ENCODE measurements at places on chromosomes 4 and X.

DNA sequence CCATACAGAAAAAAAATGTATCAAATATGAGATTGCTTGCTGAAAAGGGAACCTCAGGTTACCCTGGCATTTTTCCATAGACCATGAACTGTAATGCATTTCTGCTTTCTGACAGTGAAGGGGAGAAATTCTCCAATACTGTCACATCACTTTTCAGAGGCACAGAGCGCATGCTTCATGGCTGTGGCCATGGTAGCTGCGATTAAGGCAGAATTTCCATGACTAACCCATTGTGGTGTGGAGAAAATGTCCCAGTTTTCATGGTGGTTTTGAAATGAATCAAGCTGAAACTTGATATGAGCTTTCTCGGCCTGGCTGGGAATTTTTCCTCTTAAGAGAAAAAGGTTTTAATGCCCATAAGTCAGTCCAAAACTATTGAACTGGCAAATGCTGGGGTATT lies 39.5 kb upstream of the MAP3K15 start:
- DNase-seq: no peak

GRCh38 chr4:127788517-127788916 lies 6.4 kb downstream of the HSPA4L start:
- no peak for DNase-seq

DNA sequence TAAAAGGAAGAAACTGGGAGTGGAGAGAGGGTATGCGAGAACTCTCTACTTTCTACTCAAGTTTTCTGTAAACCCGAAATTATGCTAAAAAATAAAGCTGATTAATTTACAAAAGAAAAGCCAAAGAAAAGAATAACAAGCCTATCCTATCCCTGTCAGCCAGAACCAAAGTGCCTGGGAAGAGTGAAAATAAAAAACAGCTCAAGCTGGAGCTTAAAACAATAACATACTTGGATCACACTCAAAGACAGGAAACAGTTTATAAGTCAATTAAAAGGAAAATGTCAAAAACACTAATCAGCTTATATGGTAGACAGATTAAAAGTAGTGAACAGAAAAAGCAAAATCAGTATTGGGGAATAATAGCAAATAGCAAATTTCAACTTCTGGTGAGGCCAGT lies 139.4 kb downstream of the FRYL start:
- DNase-seq: no peak

- DNase-seq: no peak
These were observed 41.9 kb downstream of the SLC34A2 start for GRCh38 chr4:25697516-25697915.

Measured in left lobe of liver (tissue), 2 donors.